ENCODE measurements at places on chromosomes 2 and 18. TPM values are rescaled to one million over a fixed set of nuclear protein-coding genes. Genes with fewer than 3 reads are reported as not detected.

Gene UGT1A4
- not detected for polyA plus RNA-seq

Gene PSME4
- polyA plus RNA-seq: 5.9 TPM

Gene CXCR2
- polyA plus RNA-seq: 0.45 TPM

Gene MBP
- 67.8 TPM for polyA plus RNA-seq

Gene CYP27A1
- 0.17 TPM for polyA plus RNA-seq
